Stimulated activated CD8-positive, alpha-beta memory T cell treated with anti-CD3 and anti-CD28 coated beads, Interleukin-7, amount 100 ng/mL, for 1 hour (primary cell): ENCODE measurements at places on chromosomes 7 and 10.

DNA sequence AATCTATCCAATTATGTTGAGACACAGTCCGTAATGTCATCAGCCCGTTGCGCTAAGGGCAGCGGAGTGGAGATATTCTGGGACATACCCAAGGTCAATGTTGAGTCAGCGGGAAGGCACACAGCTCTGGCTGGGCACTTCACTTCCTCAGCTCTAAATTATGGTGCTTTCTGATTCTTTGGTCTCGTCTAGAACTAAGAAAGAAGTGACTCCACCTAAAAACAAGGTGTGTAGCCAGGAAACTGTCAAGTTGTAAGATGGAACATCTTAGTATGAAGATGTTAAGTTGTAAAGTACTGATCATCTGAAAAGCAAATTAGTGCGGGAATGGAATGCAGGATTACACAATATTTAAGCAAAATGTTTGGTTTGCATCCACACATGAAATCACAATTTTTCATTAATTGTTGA lies 43.1 kb downstream of the BAIAP2L1 start:
- DNase-seq, result no peak

GRCh38 chr10:33455029-33455428 lies 120.6 kb upstream of the NRP1 start:
- DNase-seq, result no peak

DNA sequence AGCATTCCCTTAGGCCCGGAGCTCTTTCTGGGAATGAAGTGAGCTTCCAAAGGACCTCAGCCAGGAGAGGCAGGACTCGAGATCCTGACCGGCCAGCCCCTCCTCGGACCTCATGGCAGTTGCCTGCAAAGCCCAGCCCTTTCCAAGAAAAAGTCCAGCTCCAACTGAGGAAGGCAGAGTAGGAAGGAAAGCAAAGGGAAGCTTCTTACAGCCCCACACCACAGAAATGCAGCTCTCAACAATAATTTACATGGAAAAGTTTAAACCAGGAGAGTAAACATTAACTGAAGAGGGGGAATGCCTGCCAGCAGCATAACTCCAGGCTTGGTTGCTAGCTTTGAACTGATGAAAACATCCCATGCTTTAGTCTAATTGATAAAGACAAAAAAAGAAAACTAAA lies 153.9 kb upstream of the PFKP start:
- DNase-seq, result no peak

DNA sequence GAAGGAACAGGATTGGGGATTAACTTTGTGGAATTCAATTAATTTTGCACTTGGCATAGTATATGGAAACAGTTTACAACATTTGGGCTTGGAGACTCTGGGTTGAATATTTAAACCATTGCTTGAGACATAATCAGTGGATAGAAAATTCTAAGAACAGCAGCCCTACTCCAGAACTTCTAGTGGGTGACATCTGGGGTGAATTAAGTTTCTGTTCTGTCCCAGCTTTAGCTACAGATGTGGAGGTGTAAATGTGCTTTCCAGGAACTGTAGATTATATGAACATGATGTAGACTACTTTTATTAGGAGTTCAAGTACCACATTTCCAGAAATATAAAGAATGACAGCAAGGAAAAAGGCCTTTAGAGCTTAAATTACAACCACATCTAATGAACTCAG lies 51.9 kb upstream of the SKAP2 start:
- DNase-seq, result no peak

- no peak for DNase-seq
Observed at GRCh38 chr10:126455766-126456405, 67.6 kb upstream of the ADAM12 start.

GRCh38 chr10:121406823-121407545 lies 191.3 kb downstream of the FGFR2 start:
- no peak for DNase-seq

GRCh38 chr7:37376386-37376785 lies 72.3 kb downstream of the ELMO1 start:
- no peak for DNase-seq

DNA sequence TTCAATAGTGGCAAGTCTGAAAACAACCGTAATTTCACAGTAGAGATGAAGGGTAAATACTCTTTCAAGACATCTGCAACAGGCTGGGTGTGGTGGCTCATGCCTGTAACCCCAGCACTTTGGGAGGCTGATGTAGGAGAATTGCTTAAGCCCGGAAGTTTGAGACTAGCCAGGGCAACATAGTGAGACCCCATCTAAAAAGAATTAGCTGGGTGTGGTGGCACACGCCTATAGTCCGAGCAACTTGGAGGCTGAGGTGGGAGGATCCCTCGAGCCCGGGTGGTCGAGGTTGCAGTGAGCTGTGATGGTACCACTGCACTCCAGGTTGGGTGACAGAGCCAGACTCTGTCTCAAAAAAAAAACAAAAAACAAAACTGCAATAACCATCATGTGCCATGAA lies 71.8 kb downstream of the PFKFB3 start:
- no peak for DNase-seq

DNA sequence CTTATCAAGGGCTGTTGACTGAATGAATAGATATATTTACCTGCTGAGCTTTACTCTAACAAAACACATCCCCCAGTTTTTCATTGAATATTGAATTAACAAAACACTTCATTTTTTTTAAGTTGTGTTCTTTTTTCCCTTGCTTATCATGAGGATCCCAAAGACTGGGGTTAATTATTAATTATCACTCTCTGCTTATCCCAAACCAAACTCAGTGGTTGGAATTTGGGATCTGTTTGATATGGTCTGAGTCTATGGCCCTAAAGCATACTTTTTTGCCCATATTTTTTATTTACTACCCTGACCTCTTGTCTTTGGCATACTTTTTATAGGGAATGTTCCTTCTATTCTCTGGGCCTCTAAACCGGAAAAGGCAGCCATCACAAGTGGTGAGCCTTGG lies 697.1 kb upstream of the GALNT17 start:
- no peak for DNase-seq

- DNase-seq, result no peak
Observed at GRCh38 chr10:24385776-24386175, 176.8 kb downstream of the KIAA1217 start.

DNA sequence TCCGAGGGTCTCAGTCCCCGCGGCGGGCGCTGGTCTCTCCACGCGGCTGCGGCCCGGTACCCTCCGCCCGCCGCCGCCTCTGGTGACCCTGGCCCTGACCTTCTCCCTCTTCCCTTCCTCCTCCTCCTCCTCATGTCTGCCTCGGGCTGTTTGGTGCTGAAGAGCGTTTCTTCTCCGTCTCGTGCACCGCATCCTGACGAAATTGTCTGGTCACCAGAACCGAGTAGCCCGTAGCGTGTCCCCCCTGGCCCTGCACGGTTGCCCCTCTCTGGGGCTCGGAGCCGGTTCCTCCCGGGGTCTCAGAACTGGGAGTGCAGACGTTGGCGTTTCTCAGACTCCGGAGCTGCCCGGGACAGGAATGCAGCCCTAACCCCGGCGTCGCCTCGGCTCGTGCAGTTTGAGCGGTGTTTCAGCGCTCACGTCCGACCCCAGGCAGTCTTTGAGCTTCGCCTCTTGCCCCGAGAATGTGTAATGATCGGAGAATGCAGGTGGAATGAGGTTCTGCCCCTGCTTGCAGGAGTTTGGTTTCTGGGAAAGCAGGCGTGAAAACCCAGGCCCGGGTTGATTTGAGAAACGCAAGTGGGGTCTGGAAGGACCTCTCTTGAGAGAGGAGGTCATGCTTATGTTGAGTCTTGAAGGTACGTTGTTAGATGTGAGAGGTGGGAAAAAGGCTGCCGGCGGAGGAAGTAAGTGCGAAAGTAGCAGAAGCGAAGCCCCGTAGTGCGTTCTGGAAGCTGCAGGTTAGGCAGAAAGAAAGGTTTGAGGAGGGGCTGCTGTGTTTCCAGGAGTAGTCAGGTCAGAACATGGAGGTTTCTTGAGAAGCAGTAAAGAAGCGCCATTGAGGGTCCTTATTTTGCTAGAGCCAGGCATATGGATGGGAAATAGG lies 743 bp downstream of the RBM17 start:
- DNase-seq, result no peak

DNA sequence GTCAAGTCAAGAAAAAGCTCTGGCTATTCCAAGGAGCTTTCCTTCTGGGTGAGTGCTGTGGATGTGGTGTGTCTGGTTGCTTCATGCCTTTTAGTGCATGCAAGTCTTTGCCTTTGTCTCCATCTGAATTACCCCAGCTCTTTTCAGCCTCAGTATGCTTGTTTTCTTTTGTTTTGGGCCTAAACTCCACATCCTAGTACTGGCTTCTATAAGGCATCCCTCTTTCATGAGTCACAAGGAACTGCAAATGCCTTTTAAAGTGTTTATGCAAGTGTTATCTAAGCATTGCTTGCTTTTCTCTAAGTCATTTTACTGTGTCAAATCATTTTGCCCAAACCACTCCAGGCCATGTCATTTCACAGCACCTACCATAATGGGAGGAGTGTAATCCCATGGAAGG lies 132.1 kb downstream of the PLCE1 start:
- no peak for DNase-seq

- DNase-seq, result no peak
Observed at GRCh38 chr7:149714910-149715471, 58.4 kb downstream of the ZNF467 start.

DNA sequence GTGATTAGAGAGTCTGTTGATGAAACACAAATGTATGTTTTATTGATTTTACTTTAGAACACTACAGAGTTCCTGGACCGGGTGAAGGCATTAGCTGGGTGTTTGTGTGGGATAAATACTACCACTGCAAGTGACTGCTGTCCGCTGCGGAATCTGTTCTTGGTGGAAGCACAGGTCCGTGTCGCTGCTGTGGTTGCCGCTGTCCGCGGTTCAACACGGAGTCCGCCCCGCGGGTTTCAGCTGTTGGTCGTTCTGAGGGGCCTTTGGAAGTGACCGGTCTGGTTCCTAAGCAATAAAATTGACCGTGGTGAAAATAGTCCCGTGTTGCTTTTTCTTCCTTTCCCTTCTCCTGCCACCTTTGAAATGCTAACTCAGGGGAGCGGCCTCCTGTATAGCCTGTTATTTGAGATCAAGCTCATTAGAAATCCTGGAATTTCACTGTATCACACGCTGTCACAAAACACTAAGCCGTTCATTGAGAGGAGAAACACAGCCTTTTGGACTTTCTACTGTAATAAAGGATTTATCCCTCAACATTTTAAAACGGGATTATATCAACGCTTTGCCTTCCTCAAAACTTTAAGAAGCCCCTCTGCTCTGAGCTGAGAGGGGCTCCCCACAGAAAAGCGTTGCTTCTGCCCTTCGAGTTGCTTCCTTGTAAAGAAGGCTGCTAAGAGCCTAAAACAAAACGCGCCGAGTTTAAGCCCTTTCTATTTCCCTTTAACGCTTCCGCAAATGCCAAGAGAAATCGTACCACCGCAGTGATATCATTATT lies 2.6 kb downstream of the NKX6-2 start:
- DNase-seq, result no peak

GRCh38 chr7:44105832-44106231 lies 1.7 kb downstream of the AEBP1 start:
- DNase-seq, result no peak

DNA sequence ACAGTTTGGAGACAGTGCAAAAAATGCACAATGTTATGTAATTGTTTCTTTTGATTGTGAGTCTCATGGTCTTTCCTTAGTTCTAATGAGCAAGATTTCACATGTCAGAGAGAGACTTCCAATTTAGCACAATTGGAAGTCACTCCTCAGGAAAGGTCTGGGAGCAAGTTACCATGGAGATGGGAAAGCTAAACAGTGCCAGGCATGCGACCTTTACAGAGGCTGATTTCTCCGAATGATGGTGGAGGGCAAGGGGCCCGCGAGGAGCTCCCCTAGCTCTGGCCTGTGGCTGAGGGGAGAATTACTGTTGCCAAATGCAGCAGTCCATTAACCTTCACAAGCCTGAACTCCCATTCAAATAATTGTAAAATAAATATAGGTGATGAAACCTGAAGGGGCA lies 59.3 kb downstream of the CDCA7L start:
- no peak for DNase-seq

- no peak for DNase-seq
Observed at GRCh38 chr7:50629238-50629901, 64.2 kb upstream of the DDC start.

DNA sequence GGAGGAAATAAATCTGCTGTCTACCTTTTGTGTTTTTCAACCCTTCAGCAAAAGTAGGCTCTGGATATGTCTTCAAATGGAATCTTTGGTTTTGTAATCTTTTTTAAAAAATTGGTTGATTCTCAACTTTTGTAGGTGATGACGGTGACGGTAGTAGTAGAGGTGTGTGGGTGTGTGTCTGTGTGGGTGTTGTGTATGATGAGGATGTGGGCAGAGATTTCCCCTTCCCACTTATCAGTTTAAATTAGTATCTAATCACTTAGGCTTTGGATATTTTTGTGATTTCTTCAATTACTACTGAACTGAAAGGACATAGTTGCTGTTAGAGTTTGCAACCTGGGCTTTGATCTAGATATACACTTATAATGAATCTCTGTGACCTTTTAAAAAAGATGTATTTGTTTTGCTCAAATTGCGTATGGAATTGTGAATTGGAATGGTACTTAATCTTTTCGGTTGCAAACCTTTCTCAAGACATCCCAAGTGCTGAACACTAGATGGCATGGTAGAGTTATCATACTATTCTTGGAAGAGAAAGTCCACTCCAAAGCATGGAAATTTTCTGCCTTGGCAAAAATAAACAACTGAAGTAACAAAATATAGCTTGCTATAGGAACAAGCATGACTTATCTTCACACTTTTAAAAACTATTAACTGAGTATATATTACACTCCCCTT lies 51.9 kb upstream of the A1CF start:
- DNase-seq, result no peak

DNA sequence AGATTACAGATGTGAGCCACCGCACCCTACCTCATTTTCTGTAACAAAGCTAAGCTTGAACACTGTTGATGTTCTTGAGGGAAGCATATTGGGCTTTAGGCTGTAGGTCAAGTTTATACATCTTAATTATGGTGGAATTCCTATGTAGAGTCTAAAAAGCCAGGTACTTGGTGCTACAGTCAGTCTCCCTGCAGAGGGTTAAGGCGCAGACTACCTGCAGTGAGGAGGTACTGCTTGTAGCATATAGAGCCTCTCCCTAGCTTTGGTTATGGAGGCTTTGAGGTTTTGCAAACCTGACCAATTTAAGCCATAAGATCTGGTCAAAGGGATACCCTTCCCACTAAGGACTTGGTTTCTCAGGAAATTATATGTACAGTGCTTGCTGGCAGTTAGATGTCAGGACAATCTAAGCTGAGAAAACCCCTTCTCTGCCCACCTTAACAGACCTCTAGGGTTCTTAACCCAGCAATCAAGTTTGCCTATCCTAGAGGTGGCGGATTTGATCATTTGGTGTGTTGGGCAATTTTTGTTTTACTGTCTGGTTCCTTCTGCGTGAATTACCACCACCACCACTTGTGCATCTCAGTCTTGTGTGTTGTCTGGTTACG lies 6.0 kb downstream of the PPIA start:
- DNase-seq, result no peak

DNA sequence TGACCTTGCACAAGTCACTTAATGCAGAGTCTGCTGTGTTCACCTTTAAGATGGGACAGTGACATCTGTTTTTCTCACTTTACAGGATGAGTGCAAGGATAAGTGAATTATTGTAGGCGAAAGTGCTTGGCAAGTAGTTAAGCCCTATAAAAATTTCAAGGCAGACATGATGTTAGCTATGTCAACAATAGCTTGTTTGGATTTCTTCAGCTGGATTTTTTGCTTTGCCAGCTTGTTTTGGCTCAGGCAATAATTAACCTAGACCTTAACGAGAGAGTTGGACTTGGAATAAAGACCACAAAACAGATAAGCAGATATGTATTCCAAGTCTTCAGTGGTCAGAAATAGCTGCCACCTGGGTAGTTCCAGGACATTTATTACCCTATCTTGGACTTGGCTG lies 255.2 kb downstream of the ARL4A start:
- no peak for DNase-seq
